Activated naive CD8-positive, alpha-beta T cell treated with anti-CD3 and anti-CD28 coated beads for 36 hours (primary cell): ENCODE measurements at places on chromosomes 16 and 17. TPM values are rescaled to one million over a fixed set of nuclear protein-coding genes. Genes with fewer than 3 reads are reported as not detected.
A peak's percentile ranks its signal among the peaks of the same experiment; 100 is the strongest.

GRCh38 chr16:25613931-25614330, 77.8 kb upstream of the HS3ST4 start:
- DNase-seq: no peak

DNA sequence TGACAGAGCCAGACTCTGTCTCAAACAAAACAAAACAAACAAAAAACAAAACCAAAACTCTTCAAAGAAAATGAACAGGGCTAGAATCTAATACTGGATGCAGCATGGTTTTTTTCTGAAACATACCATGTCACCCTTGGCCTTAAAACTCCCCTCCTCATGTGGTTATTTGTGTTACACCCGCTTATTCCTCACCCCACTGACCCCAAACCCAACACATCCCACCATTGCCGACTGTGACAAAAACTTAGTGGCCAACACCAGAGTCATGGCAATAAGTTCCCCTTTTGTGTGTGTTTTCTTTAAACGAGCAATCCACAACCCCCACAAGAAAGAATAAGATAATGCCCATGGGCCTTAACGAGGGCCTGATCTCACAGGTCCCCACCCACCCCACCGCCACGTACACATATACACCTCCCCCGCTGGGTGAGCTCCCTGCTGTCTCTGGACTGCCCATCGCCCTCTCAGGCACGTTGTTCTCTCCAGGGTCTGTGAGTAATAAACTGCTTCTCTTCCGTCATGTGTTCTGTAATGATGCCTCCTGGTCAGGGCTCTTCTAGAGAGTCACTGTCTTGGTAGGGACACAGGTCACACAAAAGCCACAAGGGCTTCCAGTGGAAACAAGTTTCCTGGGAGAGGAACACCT, 16.8 kb upstream of the ENGASE start:
- DNase-seq: no peak

- no peak for DNase-seq
Observed at GRCh38 chr17:1034652-1035210, 37.8 kb downstream of the TIMM22 start.

GRCh38 chr16:23692190-23692837, 13.6 kb downstream of the PLK1 start:
- no peak for DNase-seq

DNA sequence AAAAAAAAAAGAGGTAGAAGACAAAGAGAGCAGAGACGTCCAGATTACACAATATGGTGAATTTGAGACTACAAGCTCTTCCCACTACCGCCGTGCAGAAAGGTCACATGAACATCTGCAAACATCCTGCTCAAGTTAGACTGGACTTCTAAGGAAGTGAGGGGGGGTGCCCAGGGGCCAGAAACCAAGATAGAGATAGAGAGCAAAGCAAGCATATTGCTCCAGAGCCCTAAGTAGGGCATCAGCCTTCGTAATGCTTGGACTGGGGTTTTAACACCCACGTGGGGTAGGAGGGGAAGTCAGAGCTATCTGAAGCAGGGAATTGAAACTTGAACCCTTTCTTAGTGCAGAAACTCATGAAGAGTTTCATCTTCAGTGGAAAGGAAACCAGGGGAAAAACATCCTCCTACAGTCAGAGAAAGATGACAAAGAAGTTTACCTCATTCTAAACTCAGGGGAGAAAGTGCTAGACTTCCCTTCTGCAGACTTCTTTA, 8.7 kb downstream of the CLEC19A start:
- peak; percentile 21 for DNase-seq

GRCh38 chr17:77704048-77704815, 254.3 kb upstream of the TNRC6C start:
- no peak for DNase-seq

- DNase-seq: no peak
Observed at GRCh38 chr17:61822326-61823285, 40.7 kb downstream of the BRIP1 start.

DNA sequence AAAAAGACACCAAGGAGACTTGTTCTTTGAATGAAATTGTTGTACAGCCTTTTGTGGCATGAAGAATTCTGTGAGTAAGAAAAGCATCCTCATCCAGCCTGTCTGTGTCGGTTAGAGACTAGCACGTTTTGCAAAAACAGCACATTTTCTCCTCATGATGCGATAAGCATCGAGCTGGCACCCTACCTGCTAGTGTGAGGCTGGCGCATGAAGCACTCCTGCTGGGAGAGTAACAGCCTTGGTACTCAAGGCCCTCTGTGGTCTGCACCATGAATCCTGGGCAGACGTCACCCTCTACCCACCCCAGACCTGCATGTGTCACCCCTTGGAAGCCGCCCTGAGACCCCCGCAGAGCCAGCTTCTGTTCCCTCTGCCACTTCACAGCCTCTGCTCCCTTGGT, 92.6 kb upstream of the TMEM132E start:
- no peak for DNase-seq

DNA sequence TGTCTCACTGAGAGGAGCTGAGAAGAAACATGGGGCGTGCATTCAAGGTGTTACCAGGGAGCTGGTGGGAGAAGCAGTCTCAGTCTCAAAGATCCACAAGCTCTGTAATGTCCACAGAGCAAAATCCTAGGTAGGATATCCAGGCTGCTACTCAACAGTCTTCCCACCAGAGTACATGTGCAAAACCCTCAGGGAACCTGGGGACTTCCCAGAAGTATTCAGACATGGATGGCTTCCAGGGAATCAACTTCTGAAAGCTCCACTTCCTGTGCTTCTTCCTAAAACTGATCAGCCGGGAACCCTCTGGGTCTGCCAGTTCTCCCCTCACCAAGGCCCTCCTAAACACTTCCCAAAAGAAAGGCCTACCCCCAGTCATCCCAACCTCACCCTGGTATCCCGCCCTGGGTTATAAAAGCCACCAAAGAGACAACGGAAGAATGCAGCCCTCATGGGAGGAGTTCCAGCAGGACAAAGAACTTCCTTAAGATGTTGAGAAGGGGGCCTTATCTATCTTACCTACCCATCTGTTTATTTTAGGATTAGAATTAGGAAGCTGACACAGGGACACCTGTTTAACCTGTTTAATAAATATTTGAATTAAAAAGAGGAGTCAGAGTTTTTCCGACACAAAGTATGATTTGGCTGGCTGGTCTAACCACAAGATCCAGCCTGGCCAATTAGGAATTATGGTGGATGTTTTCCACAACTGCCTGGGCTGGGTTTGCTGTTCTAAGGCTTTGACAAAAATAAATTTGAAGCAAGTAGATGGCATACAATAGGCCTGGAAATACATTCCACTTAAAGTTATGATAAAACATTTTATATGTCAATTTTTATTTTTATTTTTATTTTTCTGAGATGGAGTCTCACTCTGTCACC, 37.0 kb downstream of the CUEDC1 start:
- no peak for DNase-seq

- DNase-seq: no peak
Observed at GRCh38 chr17:51585514-51586104, 325.3 kb downstream of the UTP18 start.

- DNase-seq: no peak
Observed at GRCh38 chr17:41284546-41284945, 9.0 kb downstream of the KRTAP9-7 start.

DNA sequence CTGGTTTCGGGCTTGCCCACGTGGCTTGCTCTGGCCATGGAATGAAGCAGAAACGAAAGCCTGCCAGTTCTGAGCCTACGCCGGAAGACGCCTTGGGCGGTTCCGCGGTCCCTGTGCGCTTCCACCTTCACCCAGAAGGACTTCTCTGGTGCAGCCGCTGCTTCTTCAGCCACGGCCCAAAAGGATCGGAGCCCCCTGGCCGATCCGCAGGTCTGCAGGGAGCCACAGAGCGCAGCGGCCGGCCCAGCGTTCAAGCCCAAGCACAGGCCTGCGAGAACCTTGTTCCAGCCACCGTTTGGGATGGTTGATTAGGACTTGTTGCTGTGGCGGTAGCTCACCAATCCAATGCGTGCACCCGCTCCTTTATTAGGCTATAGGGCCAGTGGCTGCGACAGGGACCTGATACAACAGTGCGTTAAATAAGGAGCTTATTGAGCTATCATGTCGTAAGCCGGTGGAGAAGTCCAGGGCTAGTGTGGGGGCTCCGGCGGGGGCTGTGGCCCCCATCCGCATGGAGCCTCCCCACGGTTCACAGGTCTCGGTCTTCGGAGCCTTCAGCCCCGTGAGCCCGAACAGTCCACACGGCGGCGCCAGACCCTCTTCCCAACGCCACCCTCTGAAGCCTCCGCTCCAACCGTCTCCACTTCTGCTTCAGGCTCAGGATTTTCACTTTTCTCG, 10.2 kb upstream of the MPP2 start:
- DNase-seq: peak; percentile 50

DNA sequence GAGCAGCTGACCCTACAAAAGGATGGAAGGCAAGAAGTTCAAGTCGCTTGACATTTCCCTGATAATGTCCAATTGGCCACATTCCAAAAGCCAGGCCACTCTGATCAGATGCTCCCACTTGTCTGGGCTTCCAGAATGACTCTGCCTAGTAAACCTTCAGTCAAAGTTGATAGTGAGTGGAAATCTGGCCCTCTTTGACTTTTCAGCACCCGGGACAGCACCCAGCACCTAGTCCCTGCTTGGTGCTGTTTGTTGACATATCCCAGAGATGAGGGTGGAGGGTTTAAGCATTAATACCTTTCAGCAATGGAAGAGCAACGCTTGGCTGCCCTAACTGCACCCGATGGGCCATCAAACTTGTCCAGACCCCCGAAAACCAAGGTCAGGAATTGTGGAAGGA, 131.3 kb downstream of the AIPL1 start:
- peak; percentile 1 for DNase-seq

DNA sequence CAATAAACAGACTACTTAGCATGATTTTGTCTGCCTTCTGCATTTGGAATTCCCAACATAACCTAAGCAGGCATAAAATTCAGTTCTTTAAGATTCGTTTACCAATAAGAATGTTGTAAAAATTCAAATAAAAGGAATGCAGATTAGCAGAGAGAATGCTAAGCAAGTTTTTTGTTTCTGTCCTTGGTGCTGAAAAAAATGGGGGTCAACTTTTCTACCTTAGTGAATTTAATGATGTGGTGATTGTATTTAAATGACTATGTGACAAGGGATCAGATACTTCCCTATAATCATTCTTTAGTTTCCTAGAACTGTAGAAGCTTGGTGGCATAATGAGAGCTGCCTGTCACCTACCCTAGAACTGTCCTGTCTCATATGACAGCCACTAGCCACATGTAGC, 159.5 kb downstream of the RBFOX1 start:
- DNase-seq: no peak

DNA sequence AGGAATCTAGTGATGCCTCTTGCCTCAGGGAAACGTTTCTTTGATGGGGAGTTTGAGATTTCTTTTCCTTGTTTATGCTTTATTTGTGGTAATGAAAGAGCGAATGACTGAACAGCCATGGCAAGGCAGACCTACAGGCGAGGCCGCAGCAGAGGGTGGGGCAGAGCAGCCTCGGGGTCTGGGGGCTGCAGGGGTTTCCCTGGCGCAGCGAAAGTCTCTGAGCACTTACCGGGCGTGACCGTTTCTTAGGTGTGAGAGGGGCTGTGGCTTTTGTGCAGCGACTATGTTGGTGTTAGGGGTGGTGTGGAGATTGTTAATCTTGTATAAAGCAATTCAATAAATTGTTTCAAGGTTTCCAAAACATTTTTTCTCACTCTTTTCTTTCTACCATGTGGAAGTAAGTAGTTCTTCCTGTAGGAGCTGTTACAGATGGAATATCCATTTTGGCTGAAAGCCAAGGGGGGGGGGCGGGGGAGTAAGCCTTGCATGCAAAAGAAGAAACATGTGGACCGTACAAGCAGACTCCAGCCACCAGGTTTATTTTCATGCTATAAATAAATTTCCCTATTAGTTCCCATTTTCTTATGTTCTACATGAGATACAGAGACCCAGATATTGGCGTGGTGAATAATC, 34.8 kb downstream of the UBN1 start:
- no peak for DNase-seq

GRCh38 chr16:4593086-4593485, 21.6 kb downstream of the UBALD1 start:
- DNase-seq: no peak

DNA sequence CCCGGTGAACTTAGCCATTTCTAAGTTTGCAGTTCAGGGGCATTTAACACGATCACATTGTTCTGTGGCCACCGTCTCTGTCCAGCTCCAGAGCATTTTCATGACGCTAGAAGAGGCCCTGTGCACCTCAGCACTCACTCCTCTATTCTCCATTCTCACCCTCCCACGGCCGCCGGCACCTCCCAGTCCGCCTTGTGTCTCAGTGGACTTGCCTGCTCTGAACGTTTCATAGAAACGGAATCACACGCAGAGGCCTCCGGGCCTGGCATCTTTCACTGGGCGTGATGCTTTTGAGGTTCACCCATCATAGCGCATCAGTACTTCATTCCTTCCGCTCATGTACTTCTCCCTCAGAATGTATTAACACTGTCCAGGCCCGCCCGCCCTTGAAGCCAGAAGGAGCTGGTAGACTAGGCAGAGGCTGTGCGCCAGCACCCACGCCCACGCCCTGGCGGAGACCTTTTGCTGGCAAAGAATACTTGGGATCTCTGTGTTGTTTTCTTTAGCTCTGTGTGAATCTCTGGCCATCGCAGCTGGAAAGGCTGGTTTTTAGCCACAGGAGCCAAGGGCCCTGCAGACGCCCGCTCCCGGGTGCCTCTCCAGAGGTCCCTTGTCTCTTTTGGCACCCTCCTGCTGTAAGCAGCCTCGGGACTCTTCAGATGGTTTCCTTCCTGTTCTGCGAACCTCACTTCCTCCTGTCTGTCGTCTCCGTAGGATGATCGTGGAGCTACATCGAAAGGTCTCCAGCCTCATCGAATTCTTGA, 23.4 kb upstream of the JPT2 start:
- DNase-seq: no peak

GRCh38 chr16:10847176-10847575, 28.6 kb upstream of the TVP23A start:
- no peak for DNase-seq

- no peak for DNase-seq
Observed at GRCh38 chr16:30470632-30470995, 1.9 kb upstream of the ITGAL start.

DNA sequence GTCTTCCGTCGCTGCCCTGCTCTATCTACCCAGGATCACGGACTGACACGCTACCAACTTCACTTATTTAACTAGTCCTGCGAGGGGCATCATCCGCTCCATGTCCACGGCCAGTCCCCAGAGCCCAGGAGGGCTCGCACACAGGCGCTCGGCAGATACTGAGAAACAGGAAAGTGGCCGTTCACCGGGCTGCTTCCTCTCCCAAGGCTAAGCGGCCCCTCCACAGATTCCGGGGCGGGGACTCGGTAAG, 388 bp downstream of the OXLD1 start:
- no peak for DNase-seq

- DNase-seq: peak; percentile 48
Observed at GRCh38 chr16:85750146-85750826, 610 bp downstream of the C16orf74 start.

- DNase-seq: peak; percentile 43
Observed at GRCh38 chr16:17578981-17579874, 108.5 kb upstream of the XYLT1 start.

- no peak for DNase-seq
Observed at GRCh38 chr17:61656721-61657217, 65.8 kb upstream of the NACA2 start.

- no peak for DNase-seq
Observed at GRCh38 chr16:19542138-19542821, 13.2 kb upstream of the VPS35L start.

ARL5C gene
- total RNA-seq: not detected

TSNAXIP1 gene
- 0.72 TPM for total RNA-seq

TBC1D3G gene
- total RNA-seq: not detected

FOXN1 gene
- total RNA-seq: not detected

KRTAP9-2 gene
- total RNA-seq: not detected

NECAB2 gene
- not detected for total RNA-seq

C16orf74 gene
- total RNA-seq: 1.5 TPM

CIBAR2 gene
- total RNA-seq: not detected

IGF2BP1 gene
- 1.3 TPM for total RNA-seq

OR3A3 gene
- total RNA-seq: not detected

CRISPLD2 gene
- not detected for total RNA-seq

SGF29 gene
- total RNA-seq: 27.7 TPM

ARHGDIG gene
- not detected for total RNA-seq

KRT28 gene
- not detected for total RNA-seq
